Thyroid gland (tissue), 4 donors: ENCODE measurements at places on chromosomes 7 and 10. TPM values are rescaled to one million over a fixed set of nuclear protein-coding genes. Genes with fewer than 3 reads are reported as not detected.
A peak's percentile ranks its signal among the peaks of the same experiment; 100 is the strongest.

DNA sequence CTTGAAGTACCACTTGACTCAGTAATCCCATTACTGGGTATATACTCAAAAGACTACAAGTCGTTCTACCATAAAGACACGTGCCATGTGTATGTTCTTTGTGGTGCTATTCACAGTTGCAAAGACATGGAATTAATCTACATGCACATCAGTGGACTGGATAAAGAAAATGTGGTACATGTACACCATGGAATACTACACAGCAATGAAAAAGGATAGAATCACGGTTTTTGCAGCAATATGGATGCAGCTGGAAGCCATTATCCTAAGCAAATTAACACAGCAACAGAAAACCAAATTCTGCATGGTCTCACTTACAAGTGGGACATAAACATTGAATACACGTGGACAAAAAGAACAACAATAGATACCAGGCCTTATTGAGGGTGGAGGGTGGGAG lies 583.4 kb upstream of the CELF2 start:
- DNase-seq: no peak

DNA sequence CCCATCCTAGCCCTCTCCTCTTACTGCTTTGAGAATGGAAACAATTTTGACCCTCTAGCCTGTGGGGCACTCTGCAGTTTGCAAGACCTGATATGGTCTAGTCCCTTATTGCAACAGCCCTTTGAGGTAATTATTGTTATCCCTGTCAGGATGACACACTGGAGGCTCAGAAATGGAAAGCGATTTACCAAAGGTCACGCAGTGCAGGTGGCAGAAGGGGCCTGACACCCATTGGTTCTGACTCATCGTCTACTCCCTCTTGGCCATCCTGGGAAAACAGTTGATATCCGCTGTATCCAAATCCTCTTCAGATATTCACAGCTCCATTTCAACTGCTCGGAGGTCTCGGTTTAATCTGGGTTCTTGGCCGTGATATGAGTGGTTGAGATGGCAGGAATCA lies 44.7 kb upstream of the AQP1 start:
- DNase-seq: no peak

Gene EEF1AKMT2
- 25.1 TPM for total RNA-seq

Gene FOXI2
- 0.15 TPM for total RNA-seq

Gene CPA2
- total RNA-seq: not detected

- DNase-seq: no peak
Measured at GRCh38 chr10:77532068-77532467, 105.5 kb downstream of the KCNMA1 start.

DNA sequence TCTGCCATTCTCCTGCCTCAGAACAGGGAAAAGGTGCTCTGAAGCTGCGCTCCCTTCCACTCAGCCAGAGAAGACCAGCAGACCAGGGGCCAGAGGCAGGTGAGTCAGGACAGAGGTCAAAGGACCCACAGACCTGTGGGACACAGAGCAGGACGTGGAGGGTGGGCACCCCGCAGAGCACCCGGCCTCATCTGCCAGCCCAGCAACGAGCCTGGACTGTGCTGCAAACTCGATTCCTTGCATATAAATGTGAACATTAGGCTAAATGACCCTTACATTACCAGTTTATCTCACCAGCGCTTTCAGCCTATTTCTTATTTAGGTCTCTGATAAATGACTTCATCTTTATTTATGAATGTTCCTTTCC lies 50.1 kb downstream of the PTPRN2 start:
- DNase-seq: no peak

DNA sequence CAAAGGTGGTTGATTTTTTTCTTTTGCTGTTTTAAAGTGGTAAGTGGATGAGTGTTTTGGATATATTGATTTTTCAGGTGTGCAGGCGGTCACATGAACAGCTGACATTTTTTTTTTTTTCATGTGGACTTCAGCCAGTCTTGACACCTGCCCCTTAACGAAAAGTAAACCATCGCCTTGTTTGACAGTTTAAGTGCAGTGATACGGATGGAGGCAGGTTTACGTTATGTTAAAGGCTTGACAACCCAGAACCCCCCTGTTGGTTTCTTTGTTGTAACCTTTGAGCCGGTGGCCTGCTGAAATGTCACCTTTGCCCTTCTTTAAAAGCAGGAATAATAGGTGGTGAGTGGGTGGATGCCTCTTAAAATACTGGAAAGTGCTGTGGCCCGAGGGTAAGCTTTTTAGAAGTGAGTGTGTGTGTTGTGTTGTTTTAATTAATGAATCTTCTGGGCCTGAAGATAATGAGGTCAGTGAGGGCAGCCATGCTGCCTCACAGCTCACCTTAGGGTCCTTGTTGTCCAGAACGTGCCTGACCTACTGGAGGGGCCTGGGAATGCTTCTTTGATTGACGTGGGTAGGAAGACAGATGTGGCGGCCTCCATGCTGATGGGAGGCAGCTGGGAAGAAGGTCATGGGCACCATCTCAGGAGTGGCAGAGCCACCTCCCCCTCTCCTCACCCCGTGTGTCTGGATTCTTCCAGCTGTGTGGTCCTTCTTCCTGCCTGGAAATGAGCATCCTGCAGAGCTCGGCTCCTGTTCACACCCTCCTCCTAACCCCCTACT lies 69.8 kb downstream of the TCF7L2 start:
- no peak for DNase-seq

DNA sequence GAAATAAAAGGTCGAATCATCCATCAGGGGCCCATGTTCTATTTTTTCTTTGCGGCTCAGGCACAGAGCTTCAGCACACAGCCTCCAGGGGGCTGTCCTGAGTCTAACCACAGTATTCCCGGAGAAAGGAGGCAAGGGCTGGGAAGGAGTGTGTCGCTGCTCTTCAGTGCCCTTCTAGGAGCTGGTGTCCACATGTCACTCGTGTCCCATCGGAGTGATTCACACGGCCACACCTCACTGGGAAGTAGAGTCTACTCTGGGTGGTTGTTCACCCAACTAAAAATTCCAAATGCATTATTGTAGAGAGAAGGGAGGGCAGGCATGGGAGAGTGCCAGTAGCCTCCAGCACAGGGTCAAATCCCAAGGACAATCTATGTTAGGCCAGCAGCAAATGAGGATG lies 114.8 kb upstream of the LANCL2 start:
- DNase-seq: no peak

DNA sequence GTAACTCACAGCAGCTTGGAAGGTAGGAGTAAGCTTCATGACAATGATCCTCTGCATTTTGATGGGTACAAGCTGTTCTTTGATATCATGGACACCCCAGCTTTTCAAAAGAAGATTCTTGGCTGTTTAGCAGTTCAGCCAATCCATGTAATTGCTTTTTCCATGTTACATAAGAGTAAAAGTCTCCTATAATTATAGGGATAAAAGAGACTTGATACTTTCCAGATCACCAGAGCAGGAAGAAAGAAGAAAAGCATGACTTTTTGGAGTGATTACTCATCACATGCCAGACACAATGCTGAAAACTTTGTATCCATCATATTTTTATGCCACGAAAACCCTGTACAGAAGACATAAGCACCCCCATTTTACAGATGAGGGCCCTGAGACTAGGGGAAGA lies 1049.7 kb downstream of the NRG3 start:
- no peak for DNase-seq

- peak; percentile 7 for DNase-seq
Measured at GRCh38 chr10:113273181-113274163, 279.4 kb upstream of the HABP2 start.
